ENCODE measurements at places on chromosomes 16 and 17.

DNA sequence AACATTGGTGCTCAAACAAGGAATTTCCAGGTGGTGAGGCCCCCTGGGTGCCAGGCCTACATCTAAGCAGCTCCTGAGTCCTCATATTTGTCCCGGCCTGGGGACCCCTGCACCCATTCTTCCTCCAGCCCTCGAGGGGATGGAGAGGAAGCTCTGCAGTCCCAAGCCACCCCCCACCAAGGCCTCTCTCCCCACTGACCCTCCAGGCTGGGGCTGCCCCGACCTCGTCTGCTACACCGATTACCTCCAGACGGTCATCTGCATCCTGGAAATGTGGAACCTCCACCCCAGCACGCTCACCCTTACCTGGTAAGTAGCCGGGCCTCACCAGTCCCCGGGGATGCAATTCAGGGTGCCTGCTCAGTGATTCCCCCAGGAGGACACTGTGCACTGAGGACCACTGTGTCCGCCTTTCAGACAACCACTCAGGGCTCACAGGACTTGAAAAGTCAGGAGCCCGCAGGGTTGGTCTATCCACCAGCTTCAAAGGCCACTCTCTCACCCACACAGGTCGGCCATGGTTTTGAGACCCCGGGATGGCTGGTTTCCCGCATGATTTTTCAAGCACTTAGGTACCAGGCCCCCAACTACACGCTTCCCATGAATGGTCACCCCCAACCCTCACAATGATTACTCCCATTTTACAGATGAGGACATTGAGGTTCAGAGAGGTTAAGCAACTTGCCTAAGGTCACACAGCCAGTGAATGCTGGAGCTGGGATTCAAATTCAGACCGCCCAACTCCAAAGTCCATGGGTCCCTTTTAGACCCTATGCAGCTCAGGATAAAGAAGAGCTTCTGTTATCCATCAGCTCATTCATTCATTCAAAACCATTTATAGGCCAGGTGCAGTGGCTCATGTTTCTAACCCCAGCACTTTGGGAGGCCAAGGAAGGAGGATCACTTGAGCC lies 32.4 kb downstream of the IL21R start:
- DNase-seq: no peak

DNA sequence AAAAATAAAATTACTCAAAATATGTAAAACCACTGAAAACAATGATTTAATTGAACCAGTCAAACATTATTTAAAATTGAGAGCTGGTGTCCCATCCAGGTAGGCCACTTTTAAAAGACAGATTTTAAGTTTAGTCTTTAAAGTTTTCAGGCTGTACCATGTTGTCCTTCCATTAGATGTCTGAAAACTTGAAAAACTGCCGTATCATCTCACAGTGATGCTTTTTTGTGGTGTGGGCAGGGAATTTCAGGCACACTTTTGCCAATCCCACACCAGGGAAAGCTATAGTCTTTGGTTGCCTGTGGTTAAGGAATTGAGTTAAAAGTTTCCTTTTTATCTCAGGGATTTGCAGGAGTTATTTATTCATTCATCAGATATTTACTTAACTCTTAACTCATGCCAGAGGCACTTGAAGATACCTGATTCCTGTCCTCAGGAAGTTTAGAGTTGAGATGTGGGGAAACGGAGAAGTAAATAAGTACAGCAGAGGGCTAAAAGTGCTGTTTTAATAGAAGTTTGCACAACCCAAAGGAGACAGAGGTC lies 3.2 kb downstream of the SNTB2 start:
- DNase-seq: no peak

- DNase-seq: peak; percentile 50
Observed at GRCh38 chr17:81832608-81833159, 407 bp downstream of the MCRIP1 start.

GRCh38 chr16:52819808-52820207 lies 232.9 kb downstream of the CHD9NB start:
- no peak for DNase-seq

GRCh38 chr16:83520596-83520995 lies 287.2 kb upstream of the HSBP1 start:
- no peak for DNase-seq

- DNase-seq: no peak
Observed at GRCh38 chr17:80319262-80319998, 58.8 kb downstream of the RNF213 start.

- DNase-seq: no peak
Observed at GRCh38 chr16:57071831-57072582, 20.4 kb upstream of the CPNE2 start.

DNA sequence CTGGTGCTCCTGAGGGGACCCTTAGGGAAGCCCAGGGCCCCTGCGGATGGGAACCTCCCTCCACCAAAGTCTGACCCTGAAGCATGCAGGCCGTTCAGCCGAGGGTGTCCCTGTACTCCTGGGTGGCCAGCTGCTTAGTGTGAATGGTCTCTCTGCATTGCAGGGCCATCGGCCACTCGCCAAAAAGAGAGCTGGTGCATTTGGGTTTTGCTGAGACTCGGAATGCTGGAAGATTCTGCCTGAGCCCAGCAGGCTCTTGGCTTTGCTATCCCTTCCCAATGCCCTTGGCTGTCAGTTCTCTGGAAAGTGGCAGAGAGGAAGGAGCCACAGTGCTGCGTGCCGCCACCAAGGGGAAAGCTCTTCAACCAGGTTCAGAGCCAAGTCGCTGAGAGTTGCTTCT lies 2.8 kb downstream of the MEOX1 start:
- DNase-seq: no peak

DNA sequence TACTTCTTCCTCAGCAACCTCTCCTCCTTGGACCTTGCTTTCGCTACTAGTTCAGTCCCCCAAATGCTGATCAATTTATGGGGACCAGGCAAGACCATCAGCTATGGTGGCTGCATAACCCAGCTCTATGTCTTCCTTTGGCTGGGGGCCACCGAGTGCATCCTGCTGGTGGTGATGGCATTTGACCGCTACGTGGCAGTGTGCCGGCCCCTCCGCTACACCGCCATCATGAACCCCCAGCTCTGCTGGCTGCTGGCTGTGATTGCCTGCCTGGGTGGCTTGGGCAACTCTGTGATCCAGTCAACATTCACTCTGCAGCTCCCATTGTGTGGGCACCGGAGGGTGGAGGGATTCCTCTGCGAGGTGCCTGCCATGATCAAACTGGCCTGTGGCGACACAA lies 429 bp downstream of the OR2C1 start:
- DNase-seq: no peak

GRCh38 chr16:67873435-67874370 lies 851 bp downstream of the EDC4 start:
- DNase-seq: no peak

GRCh38 chr16:72467157-72467759 lies 295.3 kb upstream of the PMFBP1 start:
- no peak for DNase-seq

GRCh38 chr17:72465191-72466024 lies 344.6 kb downstream of the SOX9 start:
- no peak for DNase-seq

DNA sequence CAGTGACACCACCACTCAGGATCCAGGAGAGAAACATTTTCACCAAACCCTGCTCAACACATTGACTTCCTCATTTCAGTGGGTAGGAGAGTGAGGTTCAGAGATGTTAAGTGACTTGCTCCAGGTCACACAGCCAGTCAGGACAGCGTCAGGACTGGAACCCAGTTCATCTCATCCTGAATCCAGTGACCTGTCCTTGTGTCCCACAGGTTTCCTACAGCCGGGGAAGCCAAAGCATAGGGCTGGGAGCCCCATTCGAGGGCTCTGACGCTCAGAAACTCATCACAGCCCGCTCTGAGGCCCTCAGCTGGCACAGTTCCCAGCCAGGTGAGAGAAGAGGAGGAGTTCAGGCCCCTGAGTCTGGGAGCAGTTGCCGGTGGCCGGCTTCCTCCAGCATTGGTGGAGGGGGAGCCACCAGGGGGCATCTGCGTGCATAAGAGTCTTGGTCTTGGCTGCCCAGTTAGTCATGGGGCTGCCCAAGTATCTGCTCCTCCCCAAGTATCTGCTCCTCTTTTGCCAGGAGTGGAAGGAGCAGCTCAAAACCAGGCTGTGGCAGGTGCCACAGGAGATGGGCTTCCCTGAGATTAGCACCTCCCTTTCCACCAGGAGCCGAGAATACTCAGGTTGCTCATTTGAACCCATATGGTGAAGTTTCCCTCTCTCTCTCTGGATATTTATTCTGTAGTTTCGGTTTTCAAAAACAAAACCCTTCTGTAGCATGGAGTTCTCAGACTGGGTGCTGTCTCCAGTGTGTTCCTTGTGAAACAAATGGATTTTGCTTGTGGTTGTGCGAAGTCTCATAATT lies 56.0 kb downstream of the TNFRSF13B start:
- peak; percentile 23 for DNase-seq

- DNase-seq: no peak
Observed at GRCh38 chr17:81367171-81367570, 28.1 kb upstream of the BAHCC1 start.

DNA sequence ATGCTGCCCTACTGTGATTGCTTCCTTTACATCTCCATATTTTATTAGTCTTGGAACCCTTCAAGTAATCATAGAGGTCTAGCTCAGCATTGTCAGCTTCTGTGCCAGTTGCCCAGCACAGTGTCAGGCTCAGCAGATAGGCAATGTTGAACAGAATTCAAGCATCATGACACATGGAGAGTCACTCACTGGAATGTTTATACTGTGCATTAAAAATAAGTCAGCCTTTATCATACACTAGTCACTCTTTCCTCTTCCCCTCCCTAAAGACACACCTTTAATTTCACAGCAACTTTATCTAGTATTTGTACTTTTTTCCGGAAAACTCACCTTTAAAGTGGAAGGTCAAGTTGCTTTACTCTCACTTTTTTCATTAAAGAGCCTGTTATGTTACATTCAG lies 253.8 kb upstream of the CDH11 start:
- DNase-seq: no peak

GRCh38 chr17:70819183-70819582 lies 649.9 kb downstream of the KCNJ2 start:
- no peak for DNase-seq

GRCh38 chr16:56257666-56258342 lies 66.5 kb downstream of the GNAO1 start:
- no peak for DNase-seq

DNA sequence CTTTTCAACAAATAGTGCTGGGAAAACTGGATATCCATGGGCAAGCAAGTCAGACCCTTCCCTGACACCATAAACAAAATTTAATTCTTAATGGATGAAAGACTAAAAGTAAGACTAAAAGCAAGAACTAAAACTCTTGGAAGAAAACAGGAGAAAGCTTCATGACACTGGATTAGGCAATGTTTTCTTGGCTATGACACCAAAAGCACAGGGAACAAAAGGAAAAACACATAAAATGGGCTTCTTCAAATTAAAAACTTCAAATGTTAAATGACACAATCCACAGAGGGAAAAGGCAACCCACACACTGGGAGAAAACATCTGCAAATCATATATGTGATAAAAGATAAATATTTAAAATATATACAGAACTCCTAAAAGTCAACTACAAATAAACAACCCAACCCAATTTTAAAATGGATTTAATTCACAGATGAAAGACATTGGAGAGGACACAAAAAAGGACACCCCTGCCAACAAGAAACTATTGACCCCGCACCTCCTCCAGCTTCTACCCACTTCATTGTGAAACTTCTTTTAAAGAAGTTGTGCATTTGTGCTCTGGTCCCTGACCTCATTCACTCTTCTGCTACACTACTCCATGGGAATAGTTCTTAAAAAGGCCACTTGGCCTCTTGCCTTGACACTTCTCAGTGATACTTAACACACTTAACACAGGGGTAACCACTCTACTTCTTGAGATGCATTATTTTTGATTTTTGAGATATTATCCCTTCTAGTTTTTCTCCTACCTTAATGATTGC lies 80.3 kb downstream of the TRIM37 start:
- DNase-seq: no peak

- no peak for DNase-seq
Observed at GRCh38 chr17:28069061-28069460, 26.6 kb downstream of the NLK start.

DNA sequence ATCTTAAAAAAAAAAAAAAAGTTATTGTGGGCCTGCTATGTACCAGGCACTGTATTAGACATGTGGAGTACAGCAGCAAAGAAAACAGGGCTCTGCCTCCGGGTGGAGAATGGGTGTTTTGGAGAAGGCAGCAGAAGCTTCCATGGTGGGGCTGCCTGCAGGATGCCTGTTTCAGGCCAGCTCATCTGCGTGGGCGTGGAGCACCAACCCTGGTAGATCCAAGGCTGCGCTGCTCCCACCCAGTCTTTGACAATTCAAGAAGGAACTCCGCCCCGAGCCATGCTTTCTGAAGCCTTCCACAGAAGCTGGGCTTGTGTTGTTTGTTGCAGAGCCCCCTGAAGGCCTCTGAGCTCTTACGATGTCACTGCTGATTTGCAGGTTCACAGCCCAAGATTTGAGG lies 23.2 kb upstream of the CACNG1 start:
- DNase-seq: no peak

DNA sequence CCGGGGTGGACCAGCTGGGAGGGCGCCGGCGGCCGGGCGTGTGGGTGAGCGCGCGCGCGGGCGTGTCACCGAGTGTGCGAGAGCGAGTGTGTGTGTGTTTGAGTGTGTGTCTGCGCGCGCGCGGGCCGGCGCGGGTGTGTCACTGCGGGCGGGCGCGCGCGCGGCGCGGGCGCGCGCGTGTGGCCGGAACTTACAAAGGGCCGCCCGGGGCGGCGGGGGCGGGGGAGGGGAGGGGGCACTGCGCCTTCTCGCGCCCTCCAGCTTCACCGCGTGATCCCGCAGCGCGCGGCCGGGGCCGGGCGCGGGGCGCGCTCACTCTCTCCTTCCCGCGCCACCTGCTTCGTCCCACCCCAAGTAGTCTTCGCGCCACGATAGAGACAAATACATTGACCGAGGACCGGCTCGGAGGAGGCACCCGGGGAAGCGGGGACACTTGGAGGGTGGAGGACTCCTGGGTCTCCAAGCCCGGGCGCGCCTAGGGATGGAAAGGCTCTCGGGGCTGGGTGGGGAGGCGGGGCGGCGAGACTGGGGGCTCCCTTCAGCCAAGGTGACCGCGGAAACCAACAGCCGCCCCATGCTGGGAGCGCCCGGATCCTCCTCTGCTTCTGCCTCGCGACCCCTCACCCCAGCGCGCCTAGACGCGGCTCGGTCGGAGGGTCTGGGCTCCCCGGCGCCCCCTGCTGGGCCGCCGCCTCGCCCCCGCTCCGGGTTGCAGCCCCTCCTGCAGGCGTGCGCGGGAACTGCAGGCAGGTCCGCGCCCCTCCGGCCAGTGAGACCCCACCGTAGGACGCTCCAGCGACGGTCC lies at the start of gene SRCIN1:
Gene SRCIN1 (minus strand): TSS at position 112 of the 805 bp plus-strand sequence. CDS start 247 bp downstream, outside the sequence.
- peak; percentile 60 for DNase-seq

GRCh38 chr17:27762527-27763305 lies 37.6 kb downstream of the NOS2 start:
- DNase-seq: no peak

GRCh38 chr17:19376811-19377210 lies 1.5 kb upstream of the MAPK7 start:
- DNase-seq: no peak
